ENCODE measurements at places on chromosomes 2 and 18.
A peak's percentile ranks its signal among the peaks of the same experiment; 100 is the strongest.

DNA sequence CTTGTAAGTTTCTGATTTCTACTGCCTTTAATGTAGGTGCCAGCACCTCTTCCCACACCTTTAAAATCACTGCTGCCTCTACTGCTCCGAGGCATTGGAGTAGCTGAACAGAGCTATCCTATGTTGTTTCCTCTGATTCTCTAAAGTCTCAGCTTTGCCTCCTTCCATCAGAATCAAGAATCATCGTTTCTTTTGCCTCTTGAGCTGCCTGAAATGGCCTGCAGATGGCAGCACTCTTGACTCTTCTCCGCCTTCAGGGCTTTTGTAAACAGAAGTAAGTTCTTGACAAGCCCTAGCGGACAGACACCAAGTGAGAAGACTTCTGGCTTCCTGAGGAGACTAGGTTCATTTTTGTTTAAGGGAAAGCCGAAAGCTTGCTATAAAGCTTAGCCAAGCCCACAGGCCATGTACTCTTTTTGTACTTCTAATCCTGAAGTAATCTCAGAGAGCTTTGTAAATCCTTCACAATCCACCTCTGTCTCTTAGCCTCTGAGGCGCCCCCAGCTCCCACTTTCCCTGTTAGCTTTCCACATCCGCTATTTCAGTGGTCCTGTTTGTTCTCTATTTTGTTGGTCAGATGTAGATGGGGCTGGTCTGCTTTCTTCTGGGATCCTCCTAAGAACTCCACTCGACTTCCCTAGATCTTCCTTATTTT, 48.4 kb downstream of the GTF3C3 start:
- peak; percentile 21 for DNase-seq

DNA sequence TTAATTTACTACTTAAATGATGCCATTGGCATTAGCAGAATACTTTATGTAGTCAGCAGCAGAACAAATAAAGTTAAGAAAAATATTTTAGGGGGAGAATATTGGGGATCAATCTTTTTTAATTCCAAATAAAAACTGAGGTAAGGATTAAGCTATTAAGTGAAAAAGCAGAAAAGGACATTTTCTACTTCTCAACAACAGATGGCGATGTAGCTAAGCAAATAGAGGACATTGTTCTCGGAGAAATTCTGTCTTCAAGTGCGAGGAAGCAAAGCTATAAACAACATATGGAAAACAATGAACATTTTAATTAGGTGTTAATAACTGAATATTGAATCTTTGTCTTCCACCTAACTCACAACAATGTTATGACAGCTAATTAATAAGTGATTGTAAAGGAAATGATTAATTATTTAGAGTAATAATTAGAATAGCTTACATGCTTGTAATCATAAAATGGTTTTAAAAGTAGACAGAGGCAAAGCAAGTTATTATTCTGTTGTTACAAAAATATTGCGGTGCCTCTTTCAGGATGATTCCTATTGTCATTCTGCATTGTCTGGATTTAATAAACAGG, 32.9 kb upstream of the CCDC93 start:
- DNase-seq: no peak

DNA sequence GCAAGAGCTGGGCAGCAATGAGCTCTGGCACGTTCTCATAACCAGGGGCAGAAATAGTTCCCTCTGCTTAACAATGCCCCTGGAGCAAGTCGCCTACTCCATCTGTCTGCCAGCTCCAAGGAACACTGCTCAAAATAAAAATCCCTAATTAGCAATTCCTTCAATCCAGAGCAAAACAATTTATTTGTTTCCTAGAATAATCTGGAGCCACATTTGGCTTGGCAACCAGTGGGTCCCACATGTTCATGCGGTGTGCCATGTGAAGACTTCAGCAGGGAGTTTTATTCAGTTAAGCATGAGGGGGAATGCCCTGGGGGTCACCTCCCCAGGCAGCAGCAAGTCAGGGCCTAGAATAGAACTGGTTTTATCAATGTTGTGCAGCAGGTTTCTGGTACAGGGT, 7.6 kb upstream of the EGR4 start:
- no peak for DNase-seq

DNA sequence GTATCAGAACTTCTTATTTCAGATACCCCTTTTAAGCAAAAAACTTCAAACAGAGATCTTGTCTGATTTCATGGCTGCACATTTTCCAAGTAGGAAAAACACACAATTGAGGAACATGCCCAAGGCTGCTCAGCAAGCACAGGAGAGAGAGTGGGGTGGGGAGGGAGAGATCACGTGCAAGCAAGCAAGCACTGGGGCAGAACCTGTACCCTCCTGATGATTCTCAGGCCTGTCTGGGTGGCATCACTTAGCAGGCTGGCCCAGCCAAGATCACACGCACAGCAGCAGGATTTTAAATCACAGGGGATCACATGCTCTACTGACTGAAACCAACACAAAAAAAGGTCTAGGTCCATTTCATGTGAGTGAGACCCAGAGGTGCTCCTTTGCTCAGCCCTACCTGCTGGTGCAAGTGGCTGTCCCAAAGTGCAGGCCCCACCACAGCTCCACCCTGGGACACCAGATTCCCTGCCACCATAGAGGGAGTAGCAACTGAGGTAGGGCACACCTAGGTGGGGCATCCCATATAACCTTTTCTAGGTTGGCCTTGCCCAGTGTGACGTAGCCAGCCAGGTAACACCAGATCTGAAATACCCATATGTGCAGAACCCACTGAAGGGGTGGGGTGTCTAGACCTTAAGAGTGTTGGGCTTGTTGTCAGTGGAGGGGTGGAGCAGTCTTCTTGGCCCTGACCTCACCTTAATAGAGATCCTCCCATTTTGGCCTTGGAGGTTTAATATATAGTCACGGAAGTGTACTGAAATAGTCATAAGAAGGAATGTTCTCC, 1.8 kb upstream of the LYPD6B start:
- no peak for DNase-seq

- peak; percentile 20 for DNase-seq
Observed at GRCh38 chr2:24970483-24971285, 1.1 kb downstream of the DNAJC27 start.

DNA sequence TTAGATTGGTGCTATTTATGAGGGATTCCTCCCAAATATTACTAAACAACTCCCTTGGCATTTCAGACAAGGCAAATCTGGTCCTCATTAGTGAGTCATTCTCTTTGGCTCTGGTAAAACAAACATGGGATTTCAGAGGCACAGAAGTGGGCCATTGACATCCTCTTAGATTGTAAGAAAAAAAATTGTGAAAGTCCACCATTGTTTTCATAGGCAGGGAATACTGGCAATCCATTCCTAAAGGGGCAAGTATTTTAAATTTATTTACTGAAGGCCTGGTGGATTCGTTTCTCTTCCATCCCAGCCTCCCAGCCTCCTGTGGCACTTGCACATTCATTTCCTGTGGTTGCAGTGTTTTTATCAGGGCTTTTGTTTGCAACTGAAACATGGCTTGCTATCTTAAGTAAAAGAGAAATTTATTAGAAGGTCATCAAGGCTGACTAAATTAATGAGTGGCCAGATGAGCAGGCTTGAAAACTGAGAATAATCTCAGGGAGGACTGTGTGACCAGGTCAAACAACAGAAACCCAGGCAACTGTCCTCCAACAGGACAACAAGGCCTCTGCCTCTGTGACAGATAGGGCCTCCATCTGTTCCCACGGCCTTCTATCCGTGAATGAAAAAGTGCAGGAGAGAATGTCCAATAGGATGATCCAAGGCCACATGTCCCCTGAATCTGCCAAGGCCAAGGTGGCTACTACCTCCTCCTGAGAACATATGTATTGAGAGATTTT, 23.1 kb upstream of the TNFAIP6 start:
- no peak for DNase-seq

DNA sequence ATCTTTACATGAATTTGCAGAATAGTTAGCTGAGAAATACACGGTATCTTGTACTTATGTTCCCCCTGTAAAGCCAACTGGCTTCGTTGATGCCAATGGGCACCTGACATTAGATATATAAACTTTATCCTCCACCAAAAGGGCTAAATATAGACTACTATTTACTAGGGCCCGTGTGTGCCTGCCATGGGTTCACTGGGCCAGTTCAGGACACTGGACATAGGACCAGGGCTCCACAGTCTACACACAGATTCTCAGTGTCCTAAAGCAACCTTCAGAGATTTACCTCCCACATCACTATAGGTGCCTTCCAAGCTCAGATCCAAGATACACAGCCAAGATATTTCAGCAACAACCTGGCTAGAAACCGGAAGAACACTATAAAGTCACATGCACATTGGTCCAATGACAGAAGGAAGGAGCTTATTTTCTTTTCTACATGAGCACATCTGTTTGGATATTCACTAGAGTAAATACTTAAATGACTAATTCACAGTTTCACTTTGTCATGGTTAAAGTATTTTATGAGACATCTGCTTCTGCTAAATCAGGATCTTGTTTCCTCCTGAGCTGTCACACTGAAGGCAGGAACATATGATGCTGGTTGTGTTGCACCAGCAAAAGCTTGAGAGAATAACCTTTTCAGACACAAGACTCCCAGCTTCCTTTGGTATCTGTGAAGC, 95.1 kb downstream of the MYO5B start:
- DNase-seq: no peak

DNA sequence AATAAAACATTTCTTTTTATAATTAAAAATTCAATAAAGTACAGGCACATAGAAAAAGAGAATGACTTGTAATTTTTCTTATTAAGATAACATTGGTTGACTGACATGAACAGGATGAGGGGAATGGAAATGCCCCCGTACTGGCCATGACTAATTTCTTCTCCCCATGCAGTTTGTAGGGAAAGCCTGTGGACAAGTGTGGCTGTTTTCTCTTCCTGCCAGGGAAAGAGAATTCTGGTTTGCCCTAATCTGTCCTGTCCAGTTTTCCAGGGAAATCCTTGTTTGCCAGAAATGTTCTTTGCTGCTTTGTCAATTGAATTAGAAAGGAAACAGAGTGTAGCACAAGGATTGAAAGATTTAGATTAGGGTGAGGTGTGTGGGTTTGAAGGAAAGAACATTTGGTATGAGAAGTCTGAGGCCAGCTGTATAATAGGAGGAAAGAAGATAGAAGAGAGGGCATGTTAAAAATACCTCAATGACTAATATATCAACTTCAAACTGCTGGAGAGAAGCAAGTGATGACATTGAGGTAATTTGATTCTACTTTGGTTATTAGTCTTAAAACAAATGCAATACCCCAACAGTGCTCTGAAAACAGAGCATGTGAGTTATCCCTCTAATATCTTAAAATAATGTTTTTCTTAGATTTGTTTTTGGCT, 593.9 kb upstream of the ZNF804A start:
- no peak for DNase-seq

DNA sequence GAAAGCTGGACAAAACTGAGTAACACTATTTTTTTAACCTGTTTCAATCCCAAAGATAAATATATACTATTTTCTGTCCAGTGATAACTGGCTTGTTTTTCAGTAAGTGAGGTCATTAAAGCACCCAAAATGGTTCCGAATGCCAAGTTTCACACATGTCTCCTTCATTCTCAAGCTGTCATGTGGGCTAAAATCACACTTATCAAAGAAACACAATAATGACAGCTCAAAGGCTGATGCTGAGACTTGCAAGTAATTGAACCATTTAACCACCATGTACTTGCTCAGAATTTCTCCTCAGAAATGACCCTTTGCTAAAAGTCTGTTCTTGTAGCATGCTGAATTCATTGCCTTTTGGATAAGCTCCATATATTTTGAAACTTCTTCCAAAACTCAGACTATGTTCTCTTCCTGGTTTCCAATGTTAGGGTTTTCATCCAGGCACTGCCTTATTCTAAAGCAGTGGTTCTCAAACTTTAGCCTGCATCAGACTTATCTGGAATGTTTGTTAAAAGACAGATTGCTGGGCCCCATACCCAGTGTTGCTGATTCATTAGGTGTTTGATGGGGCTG, 149.8 kb downstream of the VWC2L start:
- DNase-seq: no peak

DNA sequence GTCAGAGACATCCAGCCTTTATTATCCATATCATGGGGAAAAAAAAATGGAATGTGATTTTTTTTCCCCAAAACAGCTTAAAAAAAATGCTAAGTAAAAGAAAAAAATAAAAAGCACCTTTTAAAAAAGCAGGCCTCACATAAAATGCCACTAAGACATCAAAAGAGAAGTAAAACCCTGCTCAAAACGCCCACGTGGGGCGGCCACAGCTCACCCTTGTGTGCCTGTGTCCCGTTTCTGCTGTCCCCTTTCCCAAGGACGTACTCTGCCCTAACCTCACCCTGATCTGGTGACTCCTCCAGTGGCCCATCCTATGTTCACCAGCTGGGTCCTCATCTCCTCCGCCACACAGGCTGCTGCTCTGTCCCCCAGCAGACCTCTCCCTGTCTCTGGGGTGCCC, 125.4 kb downstream of the NEDD4L start:
- DNase-seq: no peak

GRCh38 chr2:96773922-96774321, 13.2 kb downstream of the CNNM4 start:
- DNase-seq: no peak

- no peak for DNase-seq
Observed at GRCh38 chr18:24588440-24588839, 128.0 kb downstream of the HRH4 start.

DNA sequence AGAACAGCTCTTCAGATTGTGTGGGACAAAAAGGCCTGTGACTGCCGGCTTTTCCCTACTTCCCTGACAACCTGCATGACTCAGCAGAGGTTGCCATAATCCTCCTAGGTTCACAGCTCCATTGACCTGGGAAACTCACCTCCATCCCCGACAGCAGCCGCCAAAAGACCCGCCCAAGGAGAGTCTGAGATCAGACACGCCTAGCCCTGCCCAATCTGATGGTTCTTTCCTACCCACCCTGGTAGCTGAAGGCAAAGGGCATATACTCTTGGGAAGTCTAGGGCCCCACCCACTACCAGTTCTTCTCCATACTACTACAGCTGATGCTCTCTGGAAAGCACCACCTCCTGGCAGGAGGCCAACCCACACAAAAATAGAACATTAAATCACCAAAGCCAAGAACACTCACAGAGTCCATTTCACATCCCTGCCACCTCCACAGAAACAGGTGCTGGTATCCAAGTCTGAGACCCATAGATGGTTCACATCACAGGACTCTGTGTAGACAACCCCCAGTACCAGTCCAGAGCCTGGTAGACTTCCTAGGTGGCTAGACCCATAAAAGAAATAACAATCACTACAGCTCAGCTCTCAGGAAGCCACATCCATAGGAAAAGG, 140.6 kb downstream of the NETO1 start:
- DNase-seq: no peak

GRCh38 chr18:33594799-33595198, 16.8 kb downstream of the ASXL3 start:
- no peak for DNase-seq

DNA sequence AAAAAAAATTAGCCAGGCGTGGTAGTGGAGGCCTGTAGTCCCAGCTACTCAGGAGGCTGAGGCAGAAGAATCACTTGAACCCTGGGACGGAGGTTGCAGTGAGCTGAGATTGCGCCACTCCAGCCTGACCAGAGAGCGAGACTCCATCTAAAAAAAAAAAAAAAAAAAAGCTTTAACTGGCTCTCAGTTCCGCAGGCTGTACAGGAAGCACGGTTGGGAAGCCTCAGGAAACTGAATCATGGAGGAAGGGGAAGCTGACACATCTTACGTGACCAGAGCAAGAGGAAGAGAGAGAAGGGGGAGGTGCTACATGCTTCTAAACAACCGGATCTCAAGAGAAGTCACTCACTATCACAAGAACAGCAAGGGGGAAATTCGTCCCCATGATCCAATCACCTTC, 505.6 kb upstream of the SLC8A1 start:
- no peak for DNase-seq

- no peak for DNase-seq
Observed at GRCh38 chr2:197306024-197306695, 4.4 kb downstream of the ANKRD44 start.

- DNase-seq: no peak
Observed at GRCh38 chr2:7358865-7359447, 441.7 kb downstream of the RNF144A start.

GRCh38 chr2:100252811-100253698, 69.2 kb downstream of the LONRF2 start:
- DNase-seq: no peak
